ENCODE measurements at places on chromosomes 2 and 18.

- no peak for DNase-seq
These were observed 150.2 kb upstream of the SPATS2L start for GRCh38 chr2:200156166-200156835.

DNA sequence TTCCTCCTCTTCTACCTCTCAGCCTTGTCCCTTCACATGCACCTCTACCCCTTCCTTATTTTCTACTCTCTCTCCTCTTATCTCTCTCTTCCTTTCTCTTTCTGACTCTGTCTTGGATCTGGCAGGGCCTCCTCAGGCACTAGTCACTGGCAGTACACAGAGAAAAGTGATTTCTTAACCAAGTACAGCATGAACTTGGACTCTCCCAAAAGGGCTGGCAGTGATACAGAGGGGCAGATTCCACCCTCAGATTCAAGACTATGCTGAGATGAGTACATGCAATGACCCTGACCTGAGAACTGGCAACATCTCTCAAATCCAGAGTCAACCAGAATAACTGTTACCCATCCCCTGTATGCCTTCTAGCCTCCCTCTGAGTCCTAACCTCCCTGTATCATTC, 4.3 kb downstream of the AOX1 start:
- DNase-seq: no peak

DNA sequence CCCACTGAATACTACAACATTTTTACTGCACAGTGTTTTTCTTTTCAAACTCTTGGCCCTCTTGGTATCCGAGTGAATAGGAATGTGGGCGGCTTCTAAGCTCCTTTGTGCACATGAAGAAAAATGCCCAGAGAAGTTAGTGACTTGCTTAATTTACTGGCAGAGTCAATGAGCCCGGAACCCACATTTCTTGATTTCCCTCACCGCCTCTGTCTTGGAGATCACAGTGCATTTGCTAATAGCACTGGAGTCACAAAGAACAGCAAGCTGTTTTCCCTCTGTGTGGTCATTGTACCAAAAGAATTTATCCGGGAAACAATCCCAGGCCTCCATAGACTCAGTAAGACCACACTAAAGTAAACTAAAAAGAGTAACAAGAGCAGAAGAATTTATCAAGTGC, 18.9 kb downstream of the STON1 start:
- no peak for DNase-seq

- no peak for DNase-seq
These were observed 264.4 kb upstream of the REV1 start for GRCh38 chr2:99754210-99754609.

DNA sequence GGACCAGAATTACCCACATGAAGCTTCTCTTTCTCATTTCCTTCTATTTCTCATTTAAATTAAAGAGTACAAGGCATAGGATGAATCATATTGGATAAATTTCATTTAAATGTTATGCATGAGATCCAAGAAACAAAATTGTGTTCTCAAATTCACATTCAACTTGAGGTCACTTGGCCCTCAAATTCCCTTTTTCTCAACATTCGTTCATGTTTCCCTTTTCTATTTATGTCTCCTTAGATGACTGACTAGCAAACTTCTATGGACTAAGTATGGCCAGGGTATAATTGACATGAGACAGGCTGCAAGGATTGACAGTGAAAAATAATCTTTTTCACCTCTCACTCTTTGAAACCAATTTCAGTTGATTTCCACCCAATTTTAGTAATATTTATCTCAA, 4.0 kb upstream of the LDLRAD4 start:
- no peak for DNase-seq

DNA sequence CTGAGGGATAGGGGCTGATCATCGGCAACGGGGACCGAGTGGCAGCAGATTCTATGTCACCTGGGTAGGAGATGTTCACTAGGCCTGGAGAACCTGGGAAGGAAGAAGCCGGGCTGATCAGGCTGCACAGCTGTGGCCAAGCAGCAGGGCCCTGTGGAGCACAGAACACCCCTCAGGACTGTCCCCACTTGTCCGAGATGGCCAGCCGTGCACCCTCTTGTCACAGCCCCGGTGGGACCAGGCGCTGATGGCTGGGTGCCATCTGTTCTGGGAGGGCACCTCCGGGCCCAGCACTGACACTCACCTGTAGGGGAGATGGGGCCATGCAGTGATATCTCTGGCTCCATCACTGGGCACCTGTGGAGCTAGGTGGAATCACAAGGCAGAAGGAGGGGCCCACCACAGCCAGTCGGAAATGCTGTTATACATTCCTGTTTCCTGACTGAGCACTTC, 217.9 kb upstream of the RAB6C start:
- no peak for DNase-seq

GRCh38 chr2:217192366-217192765, 332.5 kb upstream of the TNP1 start:
- no peak for DNase-seq

DNA sequence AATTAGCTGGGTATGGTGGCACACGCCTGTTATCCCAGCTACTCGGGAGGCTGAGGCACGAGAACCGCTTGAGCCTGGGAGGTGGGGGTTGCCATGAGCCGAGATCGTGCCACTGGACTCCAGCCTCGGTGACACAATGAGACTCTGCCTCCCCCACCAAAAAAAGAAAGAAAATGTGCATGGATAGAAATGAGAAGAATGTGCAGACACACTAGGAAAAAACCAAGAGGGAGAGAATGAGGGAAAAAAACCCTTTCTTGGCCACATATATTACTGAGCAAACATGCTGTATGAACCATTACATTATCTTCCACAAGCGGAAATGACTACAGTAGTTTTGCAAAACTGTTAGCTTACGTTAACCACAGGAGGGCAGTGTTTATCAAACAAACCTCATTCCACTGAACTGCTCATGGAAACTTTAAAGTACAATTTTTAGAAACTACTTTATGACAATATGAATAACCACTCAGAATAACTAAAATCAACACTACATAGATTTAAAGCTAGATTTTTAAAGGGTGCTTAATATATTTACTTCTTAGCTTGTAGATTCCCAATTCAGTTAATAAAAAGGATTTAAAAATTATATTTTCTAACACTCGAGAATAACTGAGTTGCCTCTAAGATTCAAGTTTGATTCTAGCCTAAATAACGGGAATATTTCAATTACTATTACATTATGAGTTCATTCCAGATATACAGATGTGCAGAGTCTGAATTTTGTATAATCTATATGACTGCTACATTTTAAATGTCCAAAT, 26.4 kb downstream of the ASXL2 start:
- DNase-seq: no peak

DNA sequence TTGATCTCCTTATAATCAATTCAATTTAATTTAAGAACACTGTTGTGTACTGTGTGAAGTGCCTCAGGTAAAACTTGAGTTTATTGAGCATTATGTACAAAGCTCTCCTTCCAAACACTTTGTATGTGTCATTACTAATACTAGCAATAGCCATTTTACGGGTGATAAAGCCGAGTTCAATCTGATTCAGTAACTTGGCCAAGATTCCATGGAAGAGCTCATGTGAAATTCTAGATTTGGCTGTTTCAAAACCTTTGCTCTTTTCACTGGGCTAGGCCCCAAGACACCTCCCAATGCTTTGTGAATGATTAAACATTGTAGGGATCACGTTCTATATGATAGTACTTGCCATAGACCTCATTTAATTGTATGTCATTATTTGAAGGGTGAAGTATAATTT, 8.9 kb upstream of the NFE2L2 start:
- DNase-seq: no peak

DNA sequence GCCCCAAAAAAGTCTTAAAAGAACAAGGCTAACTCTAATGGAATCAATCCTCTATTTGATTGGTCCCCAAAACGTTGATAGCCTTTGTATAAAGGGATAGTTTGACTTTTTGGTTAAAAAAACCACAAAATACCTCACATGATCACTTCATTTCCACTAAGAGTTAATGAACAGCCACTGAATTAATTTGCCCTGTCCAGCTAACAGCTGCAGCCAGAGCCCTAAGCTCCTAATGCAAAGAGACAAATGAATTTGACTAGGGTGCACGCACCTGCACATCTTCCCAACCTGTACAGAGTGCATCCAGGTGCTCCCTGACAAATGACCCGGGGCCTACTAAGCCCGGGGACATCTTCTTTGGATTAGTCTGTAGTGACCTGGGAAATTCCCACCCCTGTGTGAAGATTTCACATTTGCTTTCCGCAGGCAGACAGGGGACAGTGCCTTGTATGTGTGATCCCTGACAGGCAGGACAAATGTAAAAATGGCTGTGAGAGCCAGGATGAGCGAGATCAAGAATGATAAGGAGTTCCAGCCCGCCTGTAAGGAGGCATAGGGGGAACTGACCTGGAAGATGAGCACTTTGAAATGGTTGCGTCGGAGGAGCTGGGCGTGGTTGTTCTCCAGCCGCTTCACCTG, 893 bp downstream of the CAVIN2 start:
- DNase-seq: no peak

- DNase-seq: no peak
These were observed 20.2 kb upstream of the COL5A2 start for GRCh38 chr2:189199797-189200196.

- no peak for DNase-seq
These were observed 142.4 kb downstream of the RHBDD1 start for GRCh38 chr2:226978300-226978699.

DNA sequence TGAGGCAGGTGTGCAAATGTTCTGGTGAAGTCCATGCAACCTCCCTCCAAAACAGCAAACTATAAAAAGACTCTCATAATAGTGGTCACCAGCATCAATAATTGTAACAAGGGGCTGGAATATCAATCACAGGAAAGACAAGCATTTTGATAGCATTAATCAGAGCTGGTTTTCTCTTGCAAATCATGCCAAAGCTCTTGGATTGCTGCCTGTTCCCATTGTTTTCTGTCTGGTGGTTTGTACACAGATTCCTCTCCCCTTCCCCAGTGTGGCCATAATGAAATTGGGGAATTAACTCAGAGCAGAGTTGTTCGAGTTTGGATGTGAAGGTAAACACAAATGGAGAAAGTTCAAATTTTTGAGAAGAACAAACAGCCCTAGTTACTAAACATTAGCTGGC, 134.2 kb downstream of the CDCA7 start:
- DNase-seq: no peak

DNA sequence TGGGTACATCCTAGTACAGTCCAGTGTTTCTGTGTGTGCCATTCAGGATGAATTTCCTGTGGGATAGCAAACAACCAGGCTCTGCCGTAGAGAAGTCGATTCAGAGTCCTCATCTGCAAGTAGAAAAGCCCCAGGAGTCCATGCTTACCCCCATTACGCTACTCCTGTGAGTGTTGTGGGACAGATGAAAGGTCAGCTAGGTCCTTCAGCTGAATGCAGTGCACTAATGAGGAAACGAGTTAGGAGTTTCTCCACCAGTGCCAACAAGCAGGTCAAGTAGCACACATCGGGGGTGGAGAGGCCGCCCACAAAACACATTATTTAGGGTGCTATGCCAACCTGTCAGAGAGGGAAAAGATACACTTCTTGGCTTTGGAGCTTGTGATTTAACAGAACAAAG, 2.5 kb upstream of the GPR39 start:
- no peak for DNase-seq

- DNase-seq: peak; percentile 13
These were observed at the start of gene MBD5 for GRCh38 chr2:148021059-148021861. Gene MBD5 (plus strand): TSS chr2:148021091.

DNA sequence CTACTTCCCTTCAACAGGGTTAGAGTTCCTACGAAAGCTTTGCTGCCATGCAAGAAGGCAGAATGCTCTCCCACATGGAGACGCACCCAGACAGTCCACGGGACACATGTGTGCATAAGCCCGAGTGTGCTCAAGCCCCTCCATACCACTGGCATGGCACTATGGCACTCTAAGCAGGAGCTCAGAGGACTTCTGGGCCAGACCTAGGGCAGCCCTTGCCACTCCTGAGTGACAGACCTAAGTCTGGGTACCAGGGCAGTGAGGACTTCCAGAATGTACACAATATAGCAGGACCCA, 11.4 kb upstream of the ARID5A start:
- DNase-seq: no peak

GRCh38 chr2:157810037-157810436, 66.1 kb downstream of the ACVR1 start:
- DNase-seq: no peak

DNA sequence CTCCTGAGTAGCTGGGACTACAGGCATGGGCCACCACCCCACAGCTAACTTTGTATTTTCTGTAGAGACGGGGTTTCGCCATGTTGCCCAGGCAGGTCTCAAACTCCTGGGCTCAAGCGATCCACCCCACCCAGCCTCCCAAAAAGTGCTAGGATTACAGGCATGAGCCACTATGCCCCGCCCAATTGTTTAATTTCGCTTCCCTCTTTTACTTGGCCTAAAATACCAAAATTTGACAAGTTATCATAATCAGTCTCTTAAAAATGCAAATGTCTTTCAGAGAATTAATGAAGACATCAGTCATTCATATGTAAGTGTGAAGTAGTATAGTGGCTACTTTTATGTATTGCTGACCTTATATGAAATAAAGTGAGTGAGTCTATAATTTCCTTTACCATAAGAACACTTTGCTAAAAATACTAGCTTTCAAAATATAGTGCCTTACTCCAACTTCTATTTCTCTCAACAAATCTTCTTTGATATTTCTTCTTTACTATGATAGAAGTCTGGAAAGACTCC, 9.8 kb downstream of the FBXO11 start:
- no peak for DNase-seq

GRCh38 chr2:168552450-168552856, 96.4 kb downstream of the CERS6 start:
- no peak for DNase-seq

GRCh38 chr2:23602116-23602515, 217.1 kb downstream of the KLHL29 start:
- no peak for DNase-seq

GRCh38 chr2:100228415-100228814, 86.0 kb upstream of the AFF3 start:
- no peak for DNase-seq

DNA sequence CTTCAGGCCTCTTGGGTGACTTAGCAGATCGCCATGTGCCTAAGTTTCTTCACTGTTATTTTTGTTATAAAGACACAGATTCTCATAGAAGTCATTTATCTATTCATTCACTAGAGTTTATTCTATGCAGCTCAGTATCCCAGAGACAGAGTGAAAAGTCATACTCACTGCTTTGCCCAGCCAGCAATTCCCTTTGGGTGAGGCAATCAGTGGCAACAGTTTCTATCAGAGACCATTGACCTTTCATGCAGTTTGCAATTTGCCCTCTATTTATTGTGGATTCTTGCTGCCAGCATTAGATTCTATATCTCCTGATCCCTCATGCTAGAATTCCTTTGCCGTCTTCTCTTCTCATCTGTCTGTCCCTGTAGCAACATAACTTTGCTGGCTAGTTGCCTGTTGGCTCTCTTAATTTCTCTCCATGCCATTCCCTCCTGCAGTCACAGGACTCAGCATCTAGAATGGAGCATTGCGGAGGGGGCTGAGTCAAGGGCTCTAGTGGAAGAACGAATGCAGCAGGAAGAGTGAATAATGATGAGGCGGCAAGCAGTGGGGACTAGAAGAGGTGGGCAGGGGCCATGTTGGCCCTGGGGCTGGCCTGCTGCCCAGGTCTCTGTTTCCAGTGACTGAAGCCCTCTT, 12.2 kb downstream of the SLC9A4 start:
- no peak for DNase-seq

- no peak for DNase-seq
These were observed 738.1 kb upstream of the LINC00305 start for GRCh38 chr18:64886995-64887394.

Data from 8988T (cell line).